Hepatocyte (in vitro differentiated cells): ENCODE measurements at places on chromosomes 7 and 10. TPM values are rescaled to one million over a fixed set of nuclear protein-coding genes. Genes with fewer than 3 reads are reported as not detected.
A peak's percentile ranks its signal among the peaks of the same experiment; 100 is the strongest.

The OR6B1 gene
- not detected in 2 replicates for total RNA-seq

The MRLN gene
- not detected in 2 replicates for total RNA-seq

The PIP4K2A gene
- total RNA-seq = 20.5 and 31.1 TPM in 2 replicates

The RNLS gene
- 14.9 and 15.7 TPM in 2 replicates for total RNA-seq

The PDE6C gene
- 0.07 and 0.08 TPM in 2 replicates for total RNA-seq

The MEIG1 gene
- total RNA-seq = not detected in 2 replicates

The CBX3 gene
- 154 and 165 TPM in 2 replicates for total RNA-seq

DNA sequence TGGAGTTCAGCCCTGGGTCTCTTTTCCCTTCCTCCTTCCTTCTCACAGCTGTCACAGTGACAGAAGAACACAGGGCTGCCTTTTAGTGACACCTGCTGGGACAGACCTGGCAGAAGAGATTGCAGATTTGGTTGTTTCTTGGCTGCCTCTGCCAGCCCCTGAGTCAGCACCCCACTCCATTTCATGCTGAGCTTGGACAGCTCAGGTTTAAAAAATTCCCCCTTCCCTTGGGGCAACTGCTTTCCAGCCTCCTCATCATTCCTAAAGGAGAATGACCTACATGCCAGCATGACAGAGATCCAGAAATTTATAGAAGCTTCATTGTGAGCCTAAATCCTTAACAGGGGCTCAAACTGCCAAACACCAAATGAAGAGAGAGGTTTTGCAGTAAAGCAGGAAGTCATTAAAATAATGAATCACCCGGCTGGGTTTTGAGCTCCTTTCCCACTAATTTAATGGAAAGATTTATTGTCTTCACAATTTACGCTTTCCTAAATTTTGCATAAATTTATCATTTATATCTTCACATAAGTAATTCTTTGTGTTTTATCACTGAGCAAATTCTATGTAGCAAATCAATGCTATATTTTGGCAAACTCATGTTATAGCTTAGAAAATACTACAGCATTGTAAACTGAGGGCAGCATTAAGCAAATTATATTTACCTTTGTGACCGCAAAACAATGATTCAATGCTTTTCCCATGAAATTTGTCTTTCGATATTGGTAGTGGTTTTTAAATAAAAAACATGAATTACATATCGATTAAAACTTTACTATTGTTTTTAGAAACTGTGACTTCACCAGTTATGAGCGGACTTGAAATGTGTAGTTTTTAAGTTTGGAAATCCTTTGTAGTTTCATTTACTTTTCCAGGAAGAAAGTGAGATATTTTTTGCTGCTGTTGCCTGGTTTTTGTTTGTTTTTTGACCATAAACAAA lies 399.5 kb upstream of the ANKRD30A start:
- DNase-seq = peak; percentile 60

DNA sequence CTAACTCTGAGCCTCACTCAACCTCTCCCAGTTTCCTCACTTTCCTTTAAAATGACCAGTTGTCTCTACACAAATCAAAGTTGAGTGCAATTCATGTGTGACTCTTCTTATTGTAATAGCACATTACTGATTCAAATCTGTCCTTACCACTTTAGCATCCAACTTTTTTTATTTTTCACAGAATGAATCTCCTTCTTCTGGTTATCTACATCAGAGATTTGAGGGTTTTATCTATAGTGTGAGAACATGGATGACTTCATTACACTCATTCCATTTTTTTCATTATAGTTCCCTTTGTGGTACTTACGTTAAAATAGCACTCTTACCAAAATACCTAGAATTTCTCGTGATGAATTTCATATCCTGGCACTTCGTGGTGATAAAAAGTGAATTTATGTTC lies 43.3 kb downstream of the RTKN2 start:
- no peak for DNase-seq

- no peak for DNase-seq
Measured at GRCh38 chr10:115879372-115880089, 393.5 kb downstream of the GFRA1 start.

GRCh38 chr7:31315758-31316157 lies 24.8 kb downstream of the NEUROD6 start:
- DNase-seq = no peak

DNA sequence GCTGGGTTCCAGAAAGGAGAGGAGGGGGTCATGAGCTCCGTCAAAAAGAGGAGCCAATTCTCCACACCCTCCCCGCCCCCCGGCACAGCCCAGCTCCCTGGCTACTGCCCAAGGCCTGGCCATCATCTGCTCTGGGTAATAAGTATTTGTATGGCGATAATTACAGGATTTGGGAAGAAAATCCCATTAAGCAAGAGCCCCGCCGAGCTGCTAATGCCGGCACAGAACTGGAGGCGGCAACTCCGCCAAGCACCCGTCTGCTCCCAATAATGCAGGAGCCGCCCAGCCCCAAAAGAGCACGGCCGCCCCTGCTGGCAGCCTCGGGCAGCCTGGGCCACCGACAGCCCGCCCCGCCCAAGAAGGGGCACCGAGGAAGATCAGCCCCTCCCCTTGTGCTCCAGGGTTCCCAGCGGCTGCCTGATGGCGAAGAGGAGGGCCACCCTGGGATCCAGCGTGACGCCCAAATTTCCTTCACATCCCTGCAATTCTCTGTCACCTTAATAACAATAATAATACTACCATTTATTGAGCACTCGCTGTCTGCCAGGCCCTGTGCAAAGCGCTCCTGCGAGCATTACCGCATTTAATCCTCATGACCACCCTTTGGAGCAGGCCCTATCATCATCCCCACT lies 5.9 kb downstream of the SLIT1 start:
- DNase-seq = peak; percentile 41

- no peak for DNase-seq
Measured at GRCh38 chr7:26049081-26049480, 102.9 kb upstream of the NFE2L3 start.

- DNase-seq = peak; percentile 33
Measured at GRCh38 chr7:48035967-48036478, 680 bp downstream of the C7orf57 start.

GRCh38 chr7:99267481-99267840 lies 5.2 kb upstream of the MYH16 start:
- peak; percentile 48 for DNase-seq

DNA sequence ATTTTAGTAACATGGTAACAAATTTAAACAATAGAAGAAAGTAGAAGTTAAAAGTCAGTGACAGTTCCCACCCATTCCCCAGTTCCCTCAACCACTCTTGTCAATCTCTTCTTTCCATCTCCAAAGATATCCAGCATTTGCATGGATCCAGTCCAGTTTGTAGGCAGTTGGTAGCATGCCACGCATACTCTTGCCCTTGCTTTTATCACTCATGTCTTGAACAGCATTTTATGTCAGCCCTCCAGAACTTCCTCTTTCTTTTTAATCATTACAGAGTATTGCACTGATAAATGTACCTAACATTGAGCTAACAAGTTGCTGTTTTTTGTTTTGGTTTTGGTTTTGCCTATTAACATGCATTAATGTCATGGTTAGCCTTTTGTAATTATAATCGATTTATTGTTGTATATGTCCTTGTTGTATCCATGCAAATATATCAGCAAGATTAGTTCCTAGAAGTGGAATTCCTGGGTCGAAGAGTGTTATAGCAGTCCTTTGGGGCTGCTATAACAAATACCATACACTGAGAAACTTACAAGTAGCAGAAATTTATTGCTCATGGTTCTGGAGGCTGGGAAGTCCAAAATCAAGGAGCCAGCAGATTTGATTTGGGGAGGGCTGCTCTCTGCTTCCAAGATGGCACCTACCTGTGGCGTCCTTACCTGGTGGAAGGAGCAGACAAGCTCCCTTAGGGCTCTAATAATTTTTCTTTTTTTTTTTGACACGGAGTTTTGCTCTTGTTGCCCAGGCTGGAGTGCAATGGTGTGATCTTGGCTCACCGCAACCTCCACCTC lies 25.7 kb downstream of the CHST3 start:
- no peak for DNase-seq

GRCh38 chr7:138033241-138033640 lies 31.4 kb upstream of the CREB3L2 start:
- DNase-seq = no peak

GRCh38 chr7:127536741-127537140 lies 48.7 kb downstream of the GCC1 start:
- no peak for DNase-seq

GRCh38 chr10:52805414-52806285 lies 33.1 kb upstream of the MBL2 start:
- DNase-seq = no peak

GRCh38 chr7:15995027-15995426 lies 308.5 kb upstream of the MEOX2 start:
- DNase-seq = no peak
